Stimulated activated CD8-positive, alpha-beta memory T cell treated with anti-CD3 and anti-CD28 coated beads, Interleukin-2, amount 100 ng/mL, for 48 hours (primary cell): ENCODE measurements at places on chromosomes 6 and 20.

GRCh38 chr20:38245753-38246152 lies 14.8 kb downstream of the KIAA1755 start:
- DNase-seq: no peak

GRCh38 chr20:47396762-47397476 lies 40.4 kb upstream of the ZMYND8 start:
- no peak for DNase-seq

- DNase-seq: no peak
Measured at GRCh38 chr6:149950423-149950822, 8.6 kb downstream of the ULBP2 start.

- DNase-seq: no peak
Measured at GRCh38 chr20:60000271-60001042, 42.2 kb downstream of the CDH26 start.

DNA sequence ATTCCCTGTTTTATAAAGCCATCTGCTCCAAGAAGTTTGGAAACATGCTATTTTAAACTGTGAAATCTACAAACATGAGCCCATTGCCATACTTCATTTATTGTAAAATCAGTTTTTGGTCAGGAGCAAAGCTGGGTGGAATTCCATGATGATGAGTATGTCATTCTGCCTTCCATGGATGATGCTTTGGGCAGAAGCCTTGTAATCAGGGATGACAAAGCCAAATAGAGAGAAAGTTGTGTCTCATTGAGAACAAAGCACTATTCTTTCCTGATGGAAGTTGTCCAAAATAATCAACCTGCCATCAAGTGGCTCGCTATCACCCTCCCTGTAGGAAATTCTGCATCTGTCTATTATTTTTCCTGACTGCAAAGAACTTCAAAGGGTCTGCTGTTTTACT lies 313.0 kb upstream of the DEFB112 start:
- DNase-seq: no peak

GRCh38 chr6:47221565-47221964 lies 88.1 kb downstream of the TNFRSF21 start:
- no peak for DNase-seq
